Fibroblast of gingiva (primary cell): ENCODE measurements at places on chromosomes 2 and 18.

DNA sequence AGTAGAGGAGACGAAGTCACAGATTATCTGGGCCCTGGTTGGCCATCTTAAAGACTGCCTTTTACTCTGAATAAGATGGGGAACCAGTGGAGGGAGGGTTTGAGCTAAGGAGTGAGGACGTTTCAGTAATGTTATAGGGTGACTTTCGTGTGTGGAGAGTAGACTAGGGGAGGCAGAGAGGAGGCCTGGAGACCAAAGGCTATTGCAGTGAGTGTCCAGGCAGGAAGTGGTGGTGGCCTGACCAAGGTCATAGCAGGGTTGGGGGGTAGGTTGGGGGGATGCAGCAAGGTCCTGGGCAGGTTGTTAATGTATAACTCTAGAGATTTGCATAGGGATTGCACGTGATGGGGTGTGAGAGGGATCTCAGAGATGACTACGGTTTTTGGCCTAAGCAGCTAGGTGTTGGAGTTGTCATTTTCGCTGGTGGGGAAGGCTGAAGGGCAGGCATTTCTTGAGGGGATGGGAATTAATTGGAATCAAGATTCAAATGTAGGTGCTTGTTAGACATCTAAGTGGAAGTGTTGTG lies 4.9 kb downstream of the CEP192 start:
- no peak for DNase-seq

DNA sequence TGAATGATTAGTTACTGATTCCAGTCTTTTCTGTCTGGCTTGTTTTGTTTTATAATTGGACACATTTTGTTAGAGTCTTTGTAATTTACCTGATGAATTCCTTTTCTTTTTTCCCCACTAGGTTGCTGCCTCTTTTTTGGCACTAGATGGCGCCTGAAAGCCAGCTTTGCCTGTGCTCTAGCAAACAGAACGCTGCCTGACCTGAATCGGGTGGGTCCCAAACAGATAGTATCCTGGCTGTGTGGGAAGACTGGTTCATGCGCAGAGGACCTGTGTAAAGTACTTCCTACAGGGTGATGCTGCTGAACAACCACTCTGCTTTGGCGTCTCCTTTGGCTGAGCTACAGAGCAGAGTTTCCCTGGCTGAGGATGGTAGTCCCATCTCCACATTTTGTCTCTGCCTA lies 288.2 kb downstream of the IKZF2 start:
- DNase-seq = peak; percentile 4

- DNase-seq = no peak
Observed at GRCh38 chr18:55100817-55101457, 141.7 kb upstream of the CCDC68 start.

- DNase-seq = peak; percentile 94
Observed at GRCh38 chr18:3450012-3450798, at the start of gene TGIF1. Gene TGIF1 (plus strand): TSS chr18:3450172. CDS start chr18:3450490, 318 bp downstream.

DNA sequence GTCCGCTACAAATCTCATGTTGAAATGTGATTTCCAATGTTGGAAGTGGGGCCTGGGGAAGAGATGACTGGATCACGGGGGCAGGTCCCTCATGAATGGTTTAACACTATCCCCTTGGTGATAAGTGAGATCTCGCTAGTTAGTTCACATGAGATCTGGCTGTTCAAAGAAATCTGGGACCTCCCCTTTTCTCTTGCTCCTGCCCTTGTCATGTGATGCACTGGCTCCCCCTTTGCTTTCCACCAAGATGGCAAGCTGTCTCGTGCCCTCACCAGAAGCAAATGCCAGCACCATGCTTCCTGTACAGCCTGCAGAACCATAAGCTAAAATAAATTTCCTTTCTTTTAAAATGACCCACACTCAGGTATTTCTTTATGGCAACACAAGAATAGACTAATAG lies 57.3 kb upstream of the C2orf15 start:
- DNase-seq = no peak

DNA sequence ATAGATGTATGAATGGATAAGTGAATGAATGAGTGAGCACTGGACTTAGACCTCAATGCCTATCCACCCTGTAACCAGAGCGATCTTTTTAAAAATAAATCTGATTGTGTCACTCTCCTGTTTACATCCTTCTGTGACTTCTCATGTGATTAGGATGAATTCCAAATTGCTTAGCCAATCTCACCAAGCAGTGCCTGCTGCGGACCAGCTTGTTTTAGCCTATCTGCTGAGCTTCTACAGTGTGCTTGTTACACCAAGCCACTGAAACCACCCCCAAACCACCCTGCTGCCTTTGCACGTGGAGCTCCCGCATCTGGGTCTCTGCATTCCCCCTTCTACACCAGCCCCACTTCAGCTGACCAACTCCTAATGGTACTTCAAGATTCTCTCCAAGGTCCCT lies 265.4 kb downstream of the EN1 start:
- no peak for DNase-seq
